Naive thymus-derived CD4-positive, alpha-beta T cell (primary cell): ENCODE measurements at places on chromosomes 16 and 17. TPM values are rescaled to one million over a fixed set of nuclear protein-coding genes. Genes with fewer than 3 reads are reported as not detected.

GRCh38 chr17:75822119-75822799 lies 21.9 kb downstream of the UNC13D start:
- H3K36me3 ChIP-seq, result peaks cover 89% of the 10 kb centered on the region
- H3K4me3 ChIP-seq, result no peak overlapping the region
- DNase-seq, result peak; percentile 46
- peaks cover 15% of the 10 kb centered on the region for H3K4me1 ChIP-seq
- H3K27ac ChIP-seq, result peak overlapping the region; percentile 67

- DNase-seq, result no peak
- no peaks in the 10 kb centered on the region for H3K36me3 ChIP-seq
- H3K27me3 ChIP-seq, result no peaks in the 10 kb centered on the region
- H3K27ac ChIP-seq, result no peak overlapping the region
- H3K4me3 ChIP-seq, result no peak overlapping the region
Observed at GRCh38 chr17:34499576-34499975, 79.8 kb upstream of the TMEM132E start.

DNA sequence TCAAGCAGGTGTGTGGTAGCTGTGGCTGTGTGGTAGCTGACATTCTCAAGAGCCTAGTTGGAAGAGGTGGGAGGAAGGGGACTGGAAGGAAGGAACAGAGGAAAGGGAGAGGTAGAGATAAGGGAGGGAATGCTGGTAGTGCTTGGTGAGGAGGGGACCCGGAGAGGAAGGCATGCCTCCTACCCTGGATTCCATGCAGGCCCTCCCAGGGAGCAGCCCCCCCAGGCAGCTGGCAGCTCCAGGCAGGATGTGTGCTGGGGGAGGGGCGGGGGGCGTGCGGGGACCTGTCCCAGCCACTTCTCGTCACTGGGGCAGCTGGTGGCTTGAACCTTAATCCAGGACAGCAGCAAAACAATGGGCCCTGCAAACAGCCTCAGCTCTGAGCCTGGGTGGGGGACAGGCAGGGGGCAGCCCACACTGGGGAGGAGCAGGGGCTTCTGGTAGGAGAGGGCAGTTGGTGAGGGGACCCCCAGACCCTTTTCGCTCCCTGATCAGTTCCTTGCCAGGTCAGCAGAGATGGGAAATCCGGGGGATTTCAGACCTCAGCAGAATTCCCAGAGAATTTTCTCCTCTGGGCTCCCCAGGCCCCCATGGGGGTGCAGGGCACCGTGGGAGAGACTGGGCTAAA lies 27.1 kb downstream of the ARHGAP23 start:
- no peak overlapping the region for H3K27ac ChIP-seq
- H3K36me3 ChIP-seq, result no peaks in the 10 kb centered on the region
- no peaks in the 10 kb centered on the region for H3K4me1 ChIP-seq

GRCh38 chr16:23383881-23384280 lies 69.1 kb downstream of the COG7 start:
- H3K4me1 ChIP-seq, result no peaks in the 10 kb centered on the region
- peaks cover 4% of the 10 kb centered on the region for H3K36me3 ChIP-seq
- no peak overlapping the region for H3K4me3 ChIP-seq
- no peak for DNase-seq
- no peak overlapping the region for H3K27ac ChIP-seq
- H3K27me3 ChIP-seq, result no peaks in the 10 kb centered on the region

- no peaks in the 10 kb centered on the region for H3K27me3 ChIP-seq
- H3K27ac ChIP-seq, result no peak overlapping the region
- DNase-seq, result no peak
- no peaks in the 10 kb centered on the region for H3K4me1 ChIP-seq
- no peaks in the 10 kb centered on the region for H3K36me3 ChIP-seq
- H3K4me3 ChIP-seq, result no peak overlapping the region
Observed at GRCh38 chr16:24051125-24051524, 205.0 kb upstream of the CACNG3 start.

- no peak for DNase-seq
- no peaks in the 10 kb centered on the region for H3K36me3 ChIP-seq
- H3K4me1 ChIP-seq, result peaks cover 6% of the 10 kb centered on the region
- no peaks in the 10 kb centered on the region for H3K27me3 ChIP-seq
- no peak overlapping the region for H3K4me3 ChIP-seq
- H3K27ac ChIP-seq, result no peak overlapping the region
Observed at GRCh38 chr17:49565948-49566491, 9.7 kb upstream of the NXPH3 start.

- no peaks in the 10 kb centered on the region for H3K4me1 ChIP-seq
- no peaks in the 10 kb centered on the region for H3K36me3 ChIP-seq
- no peak overlapping the region for H3K27ac ChIP-seq
- DNase-seq, result no peak
Observed at GRCh38 chr17:14752011-14752410, 451.1 kb downstream of the HS3ST3B1 start.

DNA sequence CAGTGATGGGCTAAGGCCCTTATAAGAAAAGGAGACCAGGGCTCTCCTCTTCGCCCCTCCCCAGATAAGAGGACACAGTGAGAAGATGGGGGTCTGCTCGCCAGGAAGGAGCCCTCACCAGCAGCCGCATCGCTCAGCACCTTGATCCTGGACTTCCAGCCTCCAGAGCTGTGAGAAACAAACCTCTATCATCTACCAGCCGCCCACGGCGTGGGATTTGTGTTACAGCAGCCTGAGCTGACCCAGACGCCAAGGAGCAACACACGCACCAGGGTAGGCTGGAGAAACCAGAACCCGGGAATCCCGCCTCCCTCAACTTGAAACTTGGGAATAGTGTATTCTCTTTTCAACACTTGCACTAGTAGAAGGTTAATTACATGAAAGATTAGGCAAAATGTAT lies 4.2 kb upstream of the ZG16B start:
- no peaks in the 10 kb centered on the region for H3K4me1 ChIP-seq
- DNase-seq, result no peak
- H3K4me3 ChIP-seq, result no peak overlapping the region
- no peak overlapping the region for H3K27ac ChIP-seq
- no peaks in the 10 kb centered on the region for H3K27me3 ChIP-seq
- no peaks in the 10 kb centered on the region for H3K36me3 ChIP-seq

DNA sequence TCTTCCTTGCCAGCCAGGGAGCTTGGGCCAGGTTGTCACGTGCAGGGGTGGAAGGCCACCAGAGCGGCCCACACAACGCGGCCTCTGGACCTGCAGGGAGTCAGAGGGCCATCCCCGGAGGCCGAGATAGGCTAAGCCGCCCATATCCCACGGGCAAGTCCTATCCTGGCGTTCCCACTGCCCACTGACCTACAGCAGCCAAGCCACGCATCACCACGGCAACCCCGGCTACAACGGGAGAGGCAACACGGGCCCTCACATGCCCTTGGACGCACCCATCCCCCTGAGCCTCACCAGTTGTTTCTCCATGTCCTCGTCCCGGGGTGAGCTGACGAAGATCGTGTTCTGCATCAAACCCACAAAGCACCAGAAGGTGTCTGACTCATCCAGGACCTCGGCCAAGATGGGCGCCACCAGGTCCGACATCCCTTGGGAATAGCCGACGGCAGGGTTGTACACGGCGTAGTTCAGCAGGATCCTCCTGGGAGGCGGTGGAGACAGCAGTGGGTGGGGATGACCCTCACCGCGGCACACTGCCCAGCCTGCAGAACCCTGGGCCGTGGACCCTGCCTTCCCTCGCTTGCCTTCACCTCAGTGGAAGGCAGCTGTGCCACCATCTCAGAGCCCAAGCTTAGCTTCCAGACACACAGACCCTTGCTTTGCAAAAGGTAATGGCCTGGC lies 88.2 kb downstream of the TBC1D16 start:
- peaks cover 7% of the 10 kb centered on the region for H3K4me1 ChIP-seq
- DNase-seq, result no peak
- no peaks in the 10 kb centered on the region for H3K27me3 ChIP-seq

DNA sequence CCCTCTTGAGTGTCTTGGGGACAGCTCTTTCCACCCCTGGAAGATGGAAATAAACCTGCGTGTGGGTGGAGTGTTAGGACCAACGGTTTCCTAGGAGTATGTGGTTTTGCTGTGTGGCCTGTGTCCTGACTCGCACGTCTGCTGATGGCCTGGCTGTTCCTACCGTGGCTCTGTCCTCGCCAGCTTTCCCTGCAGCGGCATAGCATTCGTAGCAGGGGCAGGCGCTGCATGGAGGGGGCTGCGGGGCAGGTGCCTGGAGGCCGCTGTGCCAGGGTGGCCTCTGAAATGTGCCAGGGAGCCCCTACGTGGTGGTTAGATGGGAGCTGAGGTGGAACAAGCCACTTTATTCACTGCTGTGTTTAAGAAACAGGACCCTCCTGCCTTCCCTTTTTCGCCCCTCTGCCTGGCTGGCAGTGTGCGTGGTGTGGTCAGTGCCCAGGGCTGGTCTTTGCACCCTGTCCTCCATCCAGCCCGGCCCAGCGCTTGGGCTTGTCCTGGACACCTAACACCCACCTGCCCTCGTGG lies 10.6 kb downstream of the SLC16A3 start:
- peaks cover 43% of the 10 kb centered on the region for H3K4me1 ChIP-seq
- no peak overlapping the region for H3K4me3 ChIP-seq
- H3K27me3 ChIP-seq, result no peaks in the 10 kb centered on the region
- H3K36me3 ChIP-seq, result peaks cover 8% of the 10 kb centered on the region
- DNase-seq, result no peak
- H3K27ac ChIP-seq, result no peak overlapping the region

GRCh38 chr16:68417711-68418301 lies 30.5 kb downstream of the SMPD3 start:
- peak; percentile 89 for DNase-seq
- H3K27ac ChIP-seq, result peak overlapping the region; percentile 67
- peak overlapping the region; percentile 32 for H3K4me3 ChIP-seq
- H3K27me3 ChIP-seq, result no peaks in the 10 kb centered on the region
- peaks cover 64% of the 10 kb centered on the region for H3K4me1 ChIP-seq

DNA sequence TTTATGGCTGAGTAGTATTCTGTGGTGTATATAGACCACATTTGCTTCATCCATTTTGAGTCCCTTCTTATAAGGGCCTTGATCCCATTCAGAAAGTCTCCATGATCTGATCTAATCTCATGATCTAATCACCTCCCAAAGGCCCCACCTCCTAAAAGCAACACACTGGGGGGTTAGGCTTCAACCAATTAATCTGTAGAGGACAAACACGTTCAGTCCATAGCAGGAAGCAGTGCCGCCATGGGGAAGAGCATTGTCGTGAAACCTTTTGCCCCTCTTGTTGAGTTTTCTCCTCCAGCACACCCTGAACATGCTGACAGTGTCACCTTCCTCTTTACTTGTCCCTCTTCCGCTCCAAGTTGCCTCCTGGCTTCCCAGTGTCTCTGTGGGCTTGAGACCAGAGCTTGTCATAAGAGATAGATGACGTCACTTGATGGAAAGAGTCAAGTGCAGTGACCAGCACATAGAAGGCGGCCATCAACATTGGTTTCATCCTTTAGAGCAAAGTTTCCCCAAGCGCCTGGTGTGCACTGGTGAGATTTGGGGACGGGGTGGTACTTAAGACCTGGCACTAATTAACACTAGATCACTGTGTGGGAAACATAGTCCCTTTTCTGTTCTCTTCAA lies 74.1 kb downstream of the PRKCB start:
- no peak for DNase-seq
- no peaks in the 10 kb centered on the region for H3K4me1 ChIP-seq
- no peaks in the 10 kb centered on the region for H3K36me3 ChIP-seq
- H3K27me3 ChIP-seq, result no peaks in the 10 kb centered on the region
- no peak overlapping the region for H3K27ac ChIP-seq

DNA sequence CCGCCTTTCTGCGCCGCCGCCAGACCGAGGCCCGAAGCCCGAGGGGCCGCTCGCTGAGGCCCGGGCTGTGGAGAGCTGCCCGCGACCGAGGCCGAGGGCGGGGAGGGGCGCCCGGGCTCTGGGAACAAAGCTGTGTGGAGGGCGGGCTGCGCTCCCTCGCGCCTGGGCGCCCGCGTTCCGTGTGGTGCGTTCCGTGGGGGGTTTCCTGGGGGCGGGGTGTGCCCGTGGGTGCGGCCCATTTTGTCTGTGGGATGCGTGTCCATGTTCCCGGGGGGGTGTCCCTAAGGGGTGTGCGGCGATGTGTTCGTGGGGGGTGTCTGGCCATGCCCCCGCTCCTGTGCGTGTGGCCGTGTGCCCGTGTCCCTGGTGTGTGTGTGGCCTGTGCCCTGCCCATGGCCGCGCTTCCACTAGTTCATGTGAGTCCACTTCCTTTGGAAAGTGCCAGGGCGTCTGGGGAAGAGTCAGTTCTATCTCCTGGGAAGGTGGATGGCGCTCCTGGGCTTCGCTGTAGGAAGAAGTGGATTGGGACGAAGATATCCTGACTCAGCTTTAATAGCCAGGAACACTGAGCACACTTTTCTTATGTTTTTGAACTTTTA lies 520 bp downstream of the JPT2 start:
- H3K4me1 ChIP-seq, result no peaks in the 10 kb centered on the region
- peak overlapping the region; percentile 78 for H3K27ac ChIP-seq
- DNase-seq, result peak; percentile 29
- peak overlapping the region; percentile 59 for H3K4me3 ChIP-seq

GRCh38 chr16:621526-622105 lies 9.2 kb upstream of the WFIKKN1 start:
- DNase-seq, result no peak
- H3K4me1 ChIP-seq, result no peaks in the 10 kb centered on the region
- H3K27me3 ChIP-seq, result no peaks in the 10 kb centered on the region
- no peak overlapping the region for H3K4me3 ChIP-seq
- H3K27ac ChIP-seq, result no peak overlapping the region

The KRT17 gene
- total RNA-seq, result not detected

The TBC1D3 gene
- total RNA-seq, result not detected

The CCL2 gene
- total RNA-seq, result 13.6 TPM

The CHTF18 gene
- 73.9 and 74.8 TPM in 2 replicates for total RNA-seq

The ACE gene
- 2.3 TPM for total RNA-seq

The FBXW10B gene
- not detected for total RNA-seq
